ENCODE measurements at places on chromosomes 12 and 14. TPM values are rescaled to one million over a fixed set of nuclear protein-coding genes. Genes with fewer than 3 reads are reported as not detected.
A peak's percentile ranks its signal among the peaks of the same experiment; 100 is the strongest.

The TAS2R42 gene
- total RNA-seq = not detected

The CLEC4A gene
- 0.45 TPM for total RNA-seq

The KRT8 gene
- 5.4 TPM for total RNA-seq

- no peak for DNase-seq
These were observed 50.3 kb downstream of the BCL2L14 start for GRCh38 chr12:12121061-12121460.

GRCh38 chr12:119835068-119835467 is 42.1 kb downstream of the CIT start:
- peak; percentile 22 for DNase-seq

DNA sequence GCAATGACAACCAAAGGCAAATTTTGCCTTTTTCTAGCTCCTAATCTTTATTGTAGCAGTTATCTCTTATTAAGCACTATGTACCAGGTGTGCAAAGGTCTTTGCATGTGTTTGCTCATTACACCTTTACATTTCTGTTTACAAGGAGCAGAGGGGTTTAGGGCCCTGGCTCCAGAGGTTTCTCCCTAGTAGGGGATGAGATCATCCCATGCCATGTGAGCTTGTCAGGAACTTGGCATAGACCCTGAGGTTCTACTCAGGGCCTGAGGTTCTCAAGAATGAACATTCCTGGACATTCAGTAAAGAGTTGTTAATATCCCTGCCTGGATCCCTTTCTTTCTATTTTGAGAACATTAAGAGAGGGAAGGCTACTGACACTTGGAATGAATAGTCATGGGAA is 292.0 kb downstream of the RPAP3 start:
- peak; percentile 49 for DNase-seq

DNA sequence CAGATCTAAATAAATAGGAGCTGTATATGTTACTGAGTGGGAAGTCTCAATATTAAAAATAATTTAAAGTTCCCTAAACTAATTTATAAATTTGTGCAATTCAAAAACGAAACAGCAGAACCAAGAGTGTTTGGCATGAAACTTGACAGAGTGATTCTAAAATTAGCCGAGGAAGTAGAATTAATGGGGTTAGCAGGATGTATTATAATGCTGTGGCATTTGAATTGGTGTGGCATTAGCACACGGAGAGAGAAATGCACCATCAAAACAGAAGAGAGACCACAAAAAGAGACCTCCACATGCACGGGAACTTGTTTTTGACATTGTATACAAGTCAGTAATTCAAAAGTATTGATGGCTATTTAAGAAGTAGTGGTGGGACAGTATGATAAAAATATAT is 366.0 kb upstream of the RGS6 start:
- DNase-seq = no peak

DNA sequence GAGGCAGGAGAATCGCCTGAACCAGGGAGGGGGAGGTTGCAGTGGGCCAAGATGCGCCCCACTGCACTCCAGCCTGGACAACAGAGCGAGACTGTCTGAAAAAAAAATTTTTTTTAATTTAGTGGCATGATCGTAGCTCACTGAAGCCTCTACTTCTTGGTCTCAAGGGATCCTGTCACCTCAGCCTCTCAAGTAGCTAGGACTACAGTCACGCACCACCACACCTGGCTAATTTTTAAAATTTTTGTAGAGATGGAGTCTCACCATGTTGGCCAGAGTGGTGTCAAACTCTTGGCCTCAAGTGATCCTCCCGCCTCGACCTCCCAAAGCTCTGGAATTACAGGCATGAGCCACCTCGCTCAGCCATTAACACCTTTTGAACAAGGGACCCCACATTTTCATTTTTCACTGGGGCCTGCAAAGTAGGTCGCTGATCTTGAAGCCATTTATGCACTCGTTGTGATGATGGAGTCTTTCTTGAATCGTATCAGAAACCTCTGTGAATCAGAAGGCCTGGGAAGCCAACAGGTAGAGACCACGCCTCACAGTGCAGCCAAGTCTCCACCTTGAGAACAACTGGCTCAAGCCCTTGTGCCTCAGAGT is 5.9 kb downstream of the HCAR1 start:
- DNase-seq = no peak
